Occipital lobe (tissue), 3 donors: ENCODE measurements at places on chromosomes 2 and 18.
A peak's percentile ranks its signal among the peaks of the same experiment; 100 is the strongest.

DNA sequence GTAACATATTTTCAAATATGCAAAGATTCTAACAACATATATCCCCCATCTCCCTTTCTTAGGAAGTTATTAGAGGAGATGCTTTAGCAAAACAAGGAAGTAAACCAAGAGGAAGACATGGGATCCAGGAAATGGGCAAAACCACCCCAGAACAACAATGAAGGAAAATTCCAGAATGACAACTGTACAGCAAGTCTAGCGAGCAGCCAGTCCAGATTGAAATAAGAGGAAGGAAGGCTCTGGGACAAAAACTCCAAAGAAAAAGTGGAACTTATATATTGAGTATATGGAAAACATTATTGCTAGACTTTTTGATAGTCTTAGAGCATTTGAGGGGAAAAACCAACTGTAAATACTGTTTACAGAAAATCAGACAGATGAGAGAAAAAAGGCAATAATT, 2.9 kb upstream of the ARPC2 start:
- no peak for DNase-seq

DNA sequence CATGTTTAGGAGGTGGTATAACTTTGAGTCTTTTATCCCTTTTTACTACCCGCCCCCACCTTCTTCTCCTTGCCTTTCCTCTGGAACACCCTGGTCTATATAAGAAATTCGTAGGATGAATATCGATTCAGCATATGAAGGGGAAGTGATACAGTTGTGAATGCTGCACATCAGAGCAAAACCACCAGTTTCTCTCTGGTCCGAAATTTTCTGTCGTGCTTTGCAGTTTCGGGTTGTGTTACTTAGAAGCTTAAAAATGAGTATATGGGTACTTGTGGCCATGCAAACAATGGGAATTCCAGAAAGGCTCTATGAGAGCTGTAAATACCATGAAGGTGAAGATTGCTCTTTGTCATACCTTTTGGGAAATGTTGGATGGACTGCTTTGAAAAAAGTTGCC, 60.6 kb downstream of the DAW1 start:
- DNase-seq: no peak

- no peak for DNase-seq
Observed at GRCh38 chr2:98664323-98664722, 55.9 kb downstream of the UNC50 start.

DNA sequence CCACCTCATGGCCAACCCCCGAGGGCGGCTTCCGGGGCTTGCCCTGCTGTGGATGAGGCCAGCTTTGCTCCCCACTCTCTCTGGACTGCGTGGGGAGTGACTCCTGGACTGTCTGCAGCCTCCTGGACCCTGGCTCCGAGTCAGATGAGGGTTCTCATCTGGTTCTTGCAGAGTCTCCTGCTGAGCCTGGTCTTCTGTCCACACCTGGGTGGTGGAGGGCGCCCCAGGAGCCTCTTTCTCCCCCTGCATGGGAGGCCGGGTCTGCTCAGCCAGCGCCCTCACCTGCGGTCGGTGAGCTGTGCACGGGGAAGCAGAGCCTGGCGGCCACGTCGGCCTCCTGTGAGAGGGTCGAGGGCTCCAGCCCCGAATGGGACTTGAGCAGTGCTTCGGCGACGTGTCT, 78.3 kb downstream of the RTP5 start:
- DNase-seq: no peak

DNA sequence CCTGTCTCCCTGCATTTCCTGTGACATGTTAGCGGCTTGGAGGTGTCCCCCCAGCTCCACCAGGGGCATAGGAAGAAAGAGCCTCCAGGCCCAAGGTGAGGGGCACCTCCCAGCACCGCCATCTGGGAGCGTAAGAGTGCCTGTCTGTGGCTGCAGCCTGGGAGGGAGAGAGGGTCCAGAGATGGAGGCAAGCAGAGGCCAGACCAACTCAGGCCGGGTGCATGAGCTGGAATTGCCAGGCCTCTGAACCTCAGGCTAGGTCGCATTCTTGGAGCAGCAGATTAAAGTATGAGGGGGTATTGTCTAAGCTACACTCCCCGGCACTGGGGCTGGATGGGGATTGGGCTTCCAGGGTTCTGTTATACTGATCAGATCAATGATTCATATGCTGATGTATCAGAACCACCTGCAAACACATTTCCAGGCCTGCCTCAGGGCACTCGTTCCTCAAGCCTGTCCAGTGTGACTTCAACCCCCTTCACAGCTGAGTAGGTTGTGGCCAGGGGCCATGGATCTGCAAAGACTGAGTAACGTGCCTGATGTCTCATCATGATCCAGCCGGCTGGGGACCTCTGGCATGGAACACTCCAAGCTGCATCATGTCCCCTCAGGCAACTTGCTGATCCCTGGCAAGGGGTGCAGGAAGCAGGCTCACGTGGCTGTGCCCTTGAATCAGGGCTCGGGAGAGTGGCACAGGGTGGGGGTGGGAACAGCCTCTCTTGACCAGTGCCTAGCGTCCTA, 73.2 kb downstream of the HS1BP3 start:
- DNase-seq: no peak

DNA sequence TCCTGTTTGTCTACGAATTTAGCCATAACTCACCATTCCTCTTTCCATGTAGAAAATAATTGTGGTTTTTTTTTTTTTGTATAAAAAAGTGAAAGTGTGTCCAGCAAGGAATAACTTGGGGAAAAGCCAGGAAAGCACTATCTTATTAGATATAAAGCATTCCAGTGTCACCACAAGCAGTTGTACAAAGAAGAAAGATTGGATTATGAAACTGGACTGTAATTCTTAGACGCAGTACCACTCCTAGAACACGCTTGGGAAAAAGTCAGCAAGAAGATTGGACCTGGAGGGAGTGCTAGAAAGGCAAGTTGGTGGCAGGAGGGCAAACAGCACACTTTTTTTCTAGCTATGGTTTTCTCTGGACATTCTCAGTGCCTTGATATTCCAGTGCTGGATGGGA, 186.7 kb downstream of the PARD3B start:
- no peak for DNase-seq

GRCh38 chr2:112646102-112646719, 472 bp downstream of the SLC20A1 start:
- DNase-seq: no peak

DNA sequence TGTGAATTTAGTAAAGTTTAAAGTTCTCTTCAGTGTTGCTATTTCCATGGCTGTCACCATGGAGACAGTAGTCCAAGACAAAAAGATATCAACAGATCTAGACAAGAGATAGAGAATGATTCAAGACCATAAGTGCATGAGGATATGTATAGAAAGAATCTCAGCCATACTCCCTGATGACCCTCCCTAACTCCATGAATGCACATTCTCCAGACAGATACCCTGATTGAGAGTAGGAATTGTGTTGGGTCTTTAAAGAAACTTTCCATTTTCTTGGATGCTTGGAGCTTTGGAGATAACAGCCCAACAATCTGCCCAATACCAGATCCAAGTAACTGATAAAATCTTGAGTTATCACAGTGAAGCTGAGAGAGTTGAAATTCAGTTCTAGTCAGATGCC, 1601.2 kb upstream of the CELF4 start:
- DNase-seq: no peak

DNA sequence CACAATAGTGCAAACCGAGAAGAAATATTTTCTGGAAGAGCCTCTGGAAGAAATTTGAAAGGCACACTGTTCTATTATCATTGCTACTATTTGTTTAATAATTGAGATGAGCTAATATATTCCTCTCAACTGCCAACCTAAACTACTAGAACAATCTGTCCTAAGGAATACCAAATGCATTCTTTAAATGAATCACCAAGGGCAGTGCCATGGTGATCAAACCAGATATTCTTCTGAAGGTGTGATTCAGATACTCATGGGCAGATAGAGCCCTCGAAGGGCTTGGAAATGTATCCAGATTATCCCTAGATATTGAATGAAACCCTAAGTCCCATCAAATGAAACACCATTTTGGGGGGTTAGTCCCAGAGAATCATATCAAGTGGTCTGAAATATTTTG, 76.6 kb downstream of the FIGN start:
- no peak for DNase-seq

- DNase-seq: peak; percentile 58
Observed at GRCh38 chr2:1750933-1751766, 6.8 kb upstream of the PXDN start.

GRCh38 chr18:76491776-76492668, 3.0 kb downstream of the ZNF516 start:
- DNase-seq: no peak
